ENCODE measurements at places on chromosomes 12 and 14.

DNA sequence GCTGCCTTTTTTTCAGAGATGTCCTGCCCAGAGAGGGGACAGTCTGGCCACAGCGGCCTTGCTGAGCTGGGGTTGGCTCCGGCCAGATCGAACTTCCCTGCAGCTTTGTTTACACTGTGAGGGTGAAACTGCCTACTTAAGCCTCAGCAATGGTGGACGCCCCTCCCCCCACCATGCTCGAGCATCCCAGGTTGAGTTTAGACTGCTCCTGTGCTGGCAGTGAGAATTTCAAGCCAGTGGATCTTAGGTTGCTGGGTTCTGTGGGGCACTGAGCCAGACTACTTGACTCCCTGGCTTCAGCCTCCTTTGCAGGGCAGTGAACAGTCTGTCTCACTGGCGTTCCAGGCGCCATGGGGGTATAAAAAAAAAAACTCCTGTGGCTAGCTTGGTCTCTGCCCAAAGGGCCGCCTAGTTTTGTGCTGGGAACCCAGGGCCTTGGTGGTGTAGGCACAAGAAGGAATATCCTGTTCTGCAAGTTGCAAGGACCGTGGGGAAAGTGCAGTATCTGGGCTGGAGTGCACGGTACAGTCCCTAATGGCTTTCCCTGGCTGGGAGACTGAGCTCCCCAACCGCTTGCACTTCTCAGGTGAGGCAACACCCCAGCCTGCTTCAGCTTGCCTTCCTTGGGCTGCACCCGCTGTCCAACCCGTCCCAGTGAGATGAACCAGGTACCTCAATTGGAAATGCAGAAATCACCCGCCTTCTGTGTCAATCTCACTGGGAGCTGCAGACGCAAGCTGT is 79.1 kb downstream of the LRIG3 start:
- DNase-seq = no peak

GRCh38 chr14:22653012-22653621 is 9.0 kb upstream of the OR6J1 start:
- peak; percentile 40 for DNase-seq

- DNase-seq = no peak
Observed at GRCh38 chr12:98238515-98239130, 276.8 kb upstream of the TMPO start.

- no peak for DNase-seq
Observed at GRCh38 chr12:55679691-55680090, 28.0 kb downstream of the ITGA7 start.
